Right ventricle myocardium inferior (tissue), 1 donor: ENCODE measurements at places on chromosomes 3 and 15. TPM values are rescaled to one million over a fixed set of nuclear protein-coding genes. Genes with fewer than 3 reads are reported as not detected.

HEG1 gene
- total RNA-seq: 95.0 TPM

DNA sequence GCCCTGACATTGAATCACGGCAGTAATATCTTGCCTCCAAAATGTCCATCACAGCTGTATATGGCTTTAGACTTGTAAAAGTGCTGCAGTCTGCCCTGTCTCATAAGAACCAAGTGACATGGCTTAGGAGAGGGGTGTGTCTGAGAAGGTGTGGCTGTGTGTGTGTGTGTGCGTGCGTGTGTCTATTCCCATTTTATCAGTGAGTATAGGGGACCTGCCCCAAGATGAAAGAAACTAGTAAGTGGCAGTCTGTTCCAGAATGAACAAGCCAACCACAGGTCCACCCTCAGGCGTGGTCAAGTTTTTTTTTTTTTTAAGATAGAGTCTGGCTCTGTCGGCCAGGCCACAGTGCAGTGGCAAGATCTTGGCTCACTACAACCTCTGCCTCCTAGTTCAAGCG, 5.6 kb upstream of the RHOV start:
- DNase-seq: no peak

HHLA2 gene
- total RNA-seq: not detected

ADAMTS7 gene
- 32.1 TPM for total RNA-seq

- DNase-seq: no peak
Observed at GRCh38 chr3:158458464-158458863, 112.5 kb upstream of the MLF1 start.

DNA sequence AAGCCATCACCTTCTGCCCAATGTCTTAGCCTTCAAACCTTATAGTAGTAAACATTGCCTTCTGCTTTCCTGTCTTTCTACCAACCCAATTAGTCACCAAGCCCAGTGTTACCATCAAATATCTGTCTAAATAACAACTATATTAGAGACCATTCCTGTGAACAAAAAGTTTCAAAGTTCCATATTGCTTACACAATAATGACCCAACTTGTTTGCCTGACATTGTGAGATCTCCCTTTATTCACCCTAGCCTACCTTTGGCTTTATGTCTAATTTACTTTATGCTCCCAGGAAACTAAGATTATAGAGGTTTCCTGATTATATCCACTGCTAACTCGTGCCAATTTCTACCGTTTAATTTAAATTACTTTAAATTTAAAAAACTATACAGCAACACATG, 26.0 kb upstream of the KCNAB1 start:
- DNase-seq: no peak

ANKRD34C gene
- 0.11 TPM for total RNA-seq

CFAP44 gene
- total RNA-seq: 2.2 TPM

DNA sequence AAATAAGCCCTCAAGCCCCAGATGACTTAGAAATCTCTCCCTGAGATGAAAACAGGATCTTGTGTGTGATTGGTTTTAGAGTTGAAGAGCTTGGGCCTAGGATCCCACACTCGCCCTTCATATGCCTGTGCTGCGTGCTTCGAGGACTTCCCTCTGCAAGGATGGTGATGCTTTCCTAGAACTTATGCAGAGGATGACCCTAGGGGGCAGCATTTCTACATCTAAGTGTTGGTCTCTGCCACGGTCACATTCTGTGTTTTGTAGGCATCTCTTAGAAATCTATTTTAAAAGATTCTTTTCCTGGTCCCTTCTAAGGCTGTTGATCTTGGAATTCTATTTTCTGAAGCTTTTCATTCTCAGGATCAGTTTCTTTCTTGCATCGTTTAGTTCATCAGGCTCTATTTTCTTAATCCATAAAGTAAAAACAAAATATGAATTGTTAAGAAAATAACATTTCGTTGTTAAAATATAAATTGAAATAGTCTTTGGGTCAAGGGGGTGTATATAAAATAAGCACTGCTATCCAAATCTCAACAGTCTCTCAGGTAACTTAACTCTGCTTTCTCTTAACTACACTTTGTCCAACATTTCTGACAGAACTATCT, 45.7 kb downstream of the WDR76 start:
- DNase-seq: no peak

DNA sequence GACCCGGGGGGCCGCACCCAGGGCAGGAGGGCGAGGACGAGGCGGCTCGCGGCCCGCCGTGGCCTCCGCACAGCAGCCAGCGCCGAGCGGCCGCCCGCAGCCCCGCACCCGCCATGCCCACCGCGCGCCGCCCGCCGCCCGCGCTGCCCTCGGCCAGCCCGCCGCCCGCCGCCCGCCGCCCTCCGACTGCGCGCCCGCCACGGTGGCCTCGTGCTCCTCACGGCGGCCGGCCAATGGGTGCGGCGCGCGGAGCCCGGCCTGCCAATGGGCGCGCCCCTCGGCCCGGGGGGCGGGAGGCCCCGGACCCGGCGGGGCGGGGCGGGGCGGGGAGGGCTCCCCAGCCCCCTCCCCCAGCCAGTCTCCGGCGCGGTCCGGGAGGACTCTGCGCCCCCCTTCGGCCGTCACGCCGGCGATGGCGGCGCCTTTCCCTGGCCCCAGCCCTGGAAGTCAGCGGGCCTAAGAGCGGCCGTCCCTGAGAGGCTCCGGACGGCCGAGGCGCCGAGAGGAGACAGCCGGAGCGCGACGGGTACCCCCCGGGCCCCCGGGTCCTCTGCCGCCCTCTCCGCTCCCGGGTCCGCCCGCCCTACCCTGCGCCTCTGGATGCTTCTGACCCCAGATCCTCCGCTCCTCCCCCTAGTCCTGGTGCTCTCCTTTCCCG, at the start of gene NT5DC2:
NT5DC2 (minus strand) TSS at position 235 of the 658 bp plus-strand sequence; CDS start at position 115, 120 bp downstream.
- peak; percentile 85 for DNase-seq

- no peak for DNase-seq
Observed at GRCh38 chr15:49721091-49721490, 100.2 kb downstream of the DTWD1 start.

DNA sequence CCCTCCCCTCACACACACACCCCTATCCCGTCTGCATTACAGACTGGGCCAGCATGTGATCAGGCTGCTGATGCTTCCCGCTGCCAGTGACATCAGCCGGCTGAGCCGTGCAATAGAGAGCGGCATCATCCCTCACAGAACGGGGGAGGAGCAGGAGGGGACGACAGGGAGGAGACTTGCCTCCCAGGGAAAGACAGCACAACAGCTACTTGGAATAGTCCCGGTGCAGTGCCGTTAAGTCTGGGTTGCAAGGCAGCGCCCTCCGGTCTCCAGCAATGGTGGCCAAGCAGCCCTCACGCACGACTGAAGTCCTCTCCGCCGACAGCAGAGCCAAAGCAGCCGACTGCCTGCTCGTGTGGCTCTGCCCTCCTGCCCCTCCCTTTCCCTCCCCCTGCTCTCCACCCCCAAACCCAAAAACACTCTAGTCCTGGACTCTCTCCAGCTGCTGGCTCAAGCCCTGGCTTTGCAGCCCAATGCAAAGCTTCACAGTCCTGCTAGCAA, 31.5 kb upstream of the RPS17 start:
- peak; percentile 78 for DNase-seq

DPPA2 gene
- total RNA-seq: not detected

CCR3 gene
- not detected for total RNA-seq

HGD gene
- not detected for total RNA-seq

DNA sequence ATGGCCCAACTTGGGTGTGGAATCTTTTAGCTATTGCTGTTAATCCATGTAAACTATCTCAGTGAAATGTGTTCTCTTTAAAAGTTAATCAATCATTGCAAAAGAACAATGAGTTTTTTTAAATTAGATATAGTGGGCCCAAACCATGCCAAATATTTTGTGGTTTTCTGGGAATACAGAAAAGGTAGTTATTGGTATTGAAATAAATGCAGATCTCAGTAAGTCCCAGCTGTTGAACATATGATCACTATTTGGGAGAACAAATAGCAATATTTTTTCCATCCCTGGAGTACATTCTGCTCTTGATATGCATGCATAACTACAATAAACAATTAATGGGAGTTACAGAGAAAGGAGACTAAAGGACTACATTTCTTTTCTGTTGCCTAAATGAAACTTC, 36.0 kb upstream of the LEKR1 start:
- no peak for DNase-seq

GRCh38 chr3:34256021-34256420, 457.6 kb downstream of the PDCD6IP start:
- no peak for DNase-seq

DNA sequence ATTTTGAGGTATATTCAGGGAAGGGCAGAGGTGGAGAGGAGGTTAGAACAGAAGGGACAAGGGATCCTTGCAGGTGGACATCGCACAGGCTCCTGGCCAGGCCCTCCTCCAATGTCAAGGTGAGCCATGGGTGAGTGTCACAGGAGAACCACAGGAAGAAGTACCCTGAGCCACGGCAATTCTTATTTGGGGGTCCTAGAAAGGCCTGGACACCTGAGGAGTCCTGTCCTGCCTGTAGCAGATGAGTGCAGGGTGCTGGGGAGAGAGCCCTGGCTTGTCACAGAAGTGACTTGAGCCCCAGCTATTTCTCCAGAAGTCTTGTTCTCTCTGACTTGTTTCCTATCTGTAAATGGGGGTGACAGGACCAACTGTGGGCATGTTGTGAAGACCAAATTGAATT, 4.3 kb downstream of the SLC6A20 start:
- no peak for DNase-seq

P3H2 gene
- total RNA-seq: 1.3 TPM

- DNase-seq: no peak
Observed at GRCh38 chr3:87949879-87950208, 109.0 kb downstream of the CGGBP1 start.

GRCh38 chr3:104101736-104102135, 1265.0 kb upstream of the ALCAM start:
- no peak for DNase-seq
